ENCODE measurements at places on chromosomes 11 and 22.
A peak's percentile ranks its signal among the peaks of the same experiment; 100 is the strongest.

DNA sequence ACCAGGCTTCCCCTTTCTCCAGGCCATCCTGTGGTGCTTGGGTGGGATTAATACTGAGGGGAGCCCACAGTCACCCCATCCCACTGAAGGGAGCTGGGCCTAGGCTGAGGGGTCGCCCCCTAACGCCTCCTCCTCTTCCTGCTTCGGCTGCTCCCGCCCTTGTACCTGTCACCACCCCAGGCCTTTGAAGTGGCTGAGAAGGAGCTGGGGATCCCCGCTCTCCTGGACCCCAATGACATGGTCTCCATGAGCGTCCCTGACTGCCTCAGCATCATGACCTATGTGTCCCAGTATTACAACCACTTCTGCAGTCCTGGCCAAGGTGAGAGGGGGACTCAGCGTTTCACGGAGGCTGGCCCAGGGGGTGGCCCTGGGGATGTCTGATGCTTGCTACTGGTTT, 6.1 kb downstream of the MICALL1 start:
- DNase-seq: no peak

DNA sequence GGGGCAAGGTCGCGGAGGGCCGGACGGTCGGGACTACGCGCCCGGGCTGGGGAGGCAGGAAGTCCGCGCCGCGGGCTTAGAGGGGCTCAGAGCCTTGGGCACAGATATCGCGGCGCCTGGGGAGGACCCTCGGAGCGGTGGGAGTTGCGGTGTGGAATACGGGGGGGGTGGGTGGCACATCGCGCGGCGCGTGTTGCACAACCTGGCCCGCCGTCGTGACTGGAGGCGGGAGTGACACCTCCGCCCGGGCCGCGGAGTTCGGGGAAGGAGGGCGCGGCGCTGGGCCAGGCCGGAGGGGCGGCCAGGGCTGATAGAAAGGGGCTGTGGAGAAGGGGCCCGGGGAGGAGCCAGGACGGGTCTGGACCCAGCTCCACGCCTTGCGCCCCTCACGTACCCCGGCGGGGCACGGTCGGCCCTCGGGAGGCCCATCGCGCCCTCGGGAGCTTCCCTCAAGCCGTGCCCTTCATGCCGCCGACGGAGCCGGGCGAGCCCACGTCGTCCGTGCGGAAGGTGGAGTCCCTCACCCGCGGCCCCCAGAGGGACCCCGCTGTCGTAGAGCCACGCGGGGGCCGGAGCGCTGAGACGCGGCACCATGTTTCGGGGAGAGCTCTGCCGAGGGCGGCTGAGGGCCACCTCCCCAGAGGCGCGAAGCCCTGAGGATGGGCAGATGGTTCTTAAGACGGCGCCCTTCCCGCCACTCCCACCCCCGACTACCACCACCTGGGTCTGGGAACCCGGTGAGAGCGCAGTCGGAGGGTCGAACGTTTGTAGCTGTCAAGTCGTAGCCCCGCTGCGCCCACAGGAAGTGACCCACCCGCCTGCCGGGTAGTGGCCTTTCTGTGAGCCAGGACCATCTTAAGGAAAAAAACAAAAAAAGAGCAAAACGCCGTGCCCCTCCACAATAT, 729 bp downstream of the IL17RA start:
- no peak for DNase-seq

DNA sequence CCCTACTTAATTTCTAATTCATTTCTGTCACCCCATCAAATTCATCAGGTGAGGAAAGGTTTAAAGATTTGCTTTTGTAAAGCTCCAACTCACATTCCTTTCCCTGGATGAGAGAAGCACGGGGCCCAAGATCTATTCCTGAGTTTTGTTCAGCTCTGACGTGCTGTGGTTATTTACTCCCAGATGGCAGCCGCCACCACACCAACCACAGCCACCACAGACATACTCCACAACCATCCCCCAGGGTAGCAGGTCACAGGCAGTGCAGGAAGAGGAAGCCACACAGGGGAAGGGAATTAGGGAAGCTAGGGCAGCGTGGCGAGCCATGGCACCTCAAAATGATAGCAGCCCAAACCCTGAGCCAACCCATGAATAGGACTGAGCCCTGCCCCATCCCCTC, 63.5 kb upstream of the CSNK2A3 start:
- DNase-seq: no peak

DNA sequence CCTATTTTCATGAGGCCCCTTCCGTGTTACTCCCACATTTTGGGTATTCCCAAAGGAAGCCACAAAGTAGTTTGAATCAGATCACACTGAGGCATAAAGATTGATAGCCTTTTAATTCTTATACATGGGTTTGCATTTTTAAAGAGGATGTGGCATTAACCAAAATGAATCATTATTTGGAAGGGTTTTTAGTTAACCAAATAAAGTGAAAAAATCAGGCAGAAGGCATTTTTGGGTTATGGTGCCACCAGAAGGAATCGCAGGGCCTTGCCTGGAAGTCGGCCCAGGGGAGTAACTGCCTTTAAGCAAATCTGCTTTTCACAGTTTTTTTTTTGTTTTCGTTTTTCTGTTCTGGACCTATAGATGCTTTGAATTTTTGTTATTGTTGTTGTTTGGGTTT, 55.4 kb downstream of the HSD17B12 start:
- DNase-seq: no peak

GRCh38 chr11:124884869-124885479, 12.7 kb downstream of the ROBO4 start:
- DNase-seq: no peak

- no peak for DNase-seq
These were observed 45.2 kb downstream of the LRP5 start for GRCh38 chr11:68357568-68357967.

- DNase-seq: no peak
These were observed 98.0 kb upstream of the SOX6 start for GRCh38 chr11:16454289-16454863.

DNA sequence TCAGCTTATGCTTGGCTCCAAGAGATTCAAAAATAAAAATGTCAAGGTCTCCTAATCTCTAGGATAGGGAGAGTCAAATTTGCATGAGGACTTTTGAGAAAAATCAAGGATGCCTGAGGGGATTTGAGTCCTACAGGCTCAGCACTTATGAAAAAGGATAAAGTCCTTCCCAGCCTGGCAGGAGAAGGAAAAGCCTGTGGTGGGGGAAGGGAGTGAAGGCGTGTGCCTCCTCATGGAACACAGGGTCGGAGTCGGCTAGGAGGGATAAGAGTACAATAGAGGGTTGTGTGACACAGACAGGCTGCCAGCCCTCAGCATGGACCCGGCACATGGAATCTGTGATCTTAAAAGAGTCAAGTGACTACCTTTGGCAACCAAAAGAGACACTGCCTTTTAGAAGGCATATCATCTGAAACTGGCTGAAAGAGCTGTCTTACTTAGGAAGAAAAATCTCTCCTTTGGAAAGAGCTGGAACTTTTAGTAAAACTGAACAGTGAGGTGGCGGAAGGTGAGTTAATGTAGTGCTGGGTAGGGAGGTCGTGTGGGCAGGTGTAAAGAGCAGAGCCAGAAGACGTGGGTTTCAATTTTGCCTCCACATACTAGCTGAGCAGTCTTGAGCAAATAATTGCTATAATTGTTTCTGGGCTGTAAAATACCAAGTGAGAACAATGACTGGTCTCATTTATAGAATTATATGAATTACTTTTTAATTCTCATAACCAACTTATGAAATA, 58.8 kb upstream of the RDX start:
- DNase-seq: no peak

GRCh38 chr22:35663371-35663770, 15.1 kb downstream of the APOL6 start:
- DNase-seq: no peak

GRCh38 chr11:45087900-45088160, 58.6 kb upstream of the PRDM11 start:
- no peak for DNase-seq

GRCh38 chr11:67024410-67024809, 1.5 kb downstream of the SYT12 start:
- no peak for DNase-seq

DNA sequence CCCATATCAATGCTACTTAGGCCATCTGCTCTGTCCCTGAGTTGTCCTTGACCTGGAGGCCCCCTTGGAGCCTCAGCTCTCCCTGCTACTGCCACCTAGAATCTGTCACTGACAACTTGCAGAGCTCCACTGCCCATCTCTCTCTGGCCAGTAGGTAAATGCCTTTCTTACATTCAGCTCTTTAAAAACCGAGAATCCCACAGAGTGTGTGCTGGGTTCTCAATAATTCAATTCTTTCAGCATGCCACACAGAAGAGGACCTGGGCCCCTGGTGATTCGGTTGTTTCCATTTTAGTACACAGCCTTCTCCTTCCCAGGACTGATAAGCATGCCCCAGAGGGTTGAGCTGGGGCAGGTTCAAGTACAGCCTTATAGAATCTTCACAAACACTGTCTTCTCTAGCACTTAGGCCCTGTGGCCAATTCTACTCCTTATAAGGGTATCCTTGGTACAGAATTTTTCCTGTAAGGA, 22.0 kb upstream of the IPO7 start:
- DNase-seq: no peak

DNA sequence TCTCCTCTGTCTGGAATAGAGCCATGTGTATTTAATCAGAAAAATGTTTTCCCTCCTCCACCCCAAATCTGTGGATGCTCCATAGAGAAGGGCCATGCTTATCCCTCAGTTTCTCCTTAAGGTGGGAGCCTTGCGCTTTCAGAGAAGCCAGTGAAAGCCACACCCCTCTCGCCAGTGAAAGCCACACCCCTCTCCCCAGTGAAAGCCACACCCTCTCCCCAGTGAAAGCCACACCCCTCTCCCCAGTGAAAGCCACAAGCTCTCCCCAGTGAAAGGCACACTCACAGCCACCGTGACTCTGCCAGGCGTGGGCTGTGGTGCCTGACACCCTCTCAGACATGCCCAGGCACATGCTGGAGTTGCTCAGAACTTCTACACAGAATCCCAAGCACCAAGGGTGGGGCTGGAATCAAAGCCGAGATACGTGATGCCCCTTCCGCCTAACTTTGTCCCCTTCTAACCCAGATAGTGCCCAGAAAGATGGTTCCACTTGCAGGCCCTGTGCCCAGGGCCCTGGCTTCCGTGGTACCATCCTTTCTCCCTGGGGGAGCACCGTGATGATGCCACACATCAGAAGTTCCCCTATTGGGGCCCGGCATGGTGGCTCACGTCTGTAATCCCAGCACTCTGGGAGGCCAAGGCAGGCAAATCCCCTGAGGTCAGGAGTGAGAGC, 16.5 kb upstream of the PRR5 start:
- DNase-seq: peak; percentile 73

- no peak for DNase-seq
These were observed 452 bp upstream of the ATXN10 start for GRCh38 chr22:45670981-45671782.

DNA sequence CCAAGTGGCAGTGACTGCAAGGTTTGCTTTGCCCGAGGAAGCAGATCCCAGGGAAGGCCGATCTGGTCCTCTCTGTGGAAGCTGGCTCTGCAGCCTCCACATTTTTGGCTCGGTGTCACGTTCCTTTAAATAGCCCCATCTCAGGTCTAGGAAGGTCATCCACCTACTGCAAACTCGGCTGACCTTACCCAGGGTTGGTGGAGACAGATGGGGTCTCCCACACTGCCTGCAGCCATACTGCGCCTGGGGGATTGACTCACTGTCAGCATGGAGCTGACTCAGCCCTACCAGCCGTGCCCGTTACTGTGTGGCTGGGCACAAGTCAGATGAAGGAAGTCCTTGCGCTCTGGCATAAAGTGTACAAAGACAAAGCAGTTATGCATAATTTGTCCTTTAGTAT, 16.9 kb downstream of the CDPF1 start:
- no peak for DNase-seq

DNA sequence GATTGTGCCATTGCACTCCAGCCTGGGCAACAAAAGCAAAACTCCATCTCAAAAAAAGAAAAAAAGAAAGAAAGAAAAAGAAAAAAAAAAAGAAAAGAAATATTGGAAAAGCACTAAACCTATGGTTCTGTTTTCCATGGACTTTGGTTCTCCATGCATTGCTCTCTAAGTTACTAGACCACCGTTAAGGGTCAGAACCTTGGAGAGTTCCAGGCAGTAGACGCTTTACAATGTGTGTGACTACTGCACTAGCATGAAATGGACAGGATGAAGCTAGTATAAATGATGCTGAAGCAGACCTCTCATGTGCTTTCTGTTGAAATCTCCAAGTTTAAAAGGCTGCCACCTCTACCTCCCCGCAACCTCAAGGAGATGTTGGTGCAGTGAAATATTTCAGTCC, 63.5 kb downstream of the SIK2 start:
- DNase-seq: no peak

DNA sequence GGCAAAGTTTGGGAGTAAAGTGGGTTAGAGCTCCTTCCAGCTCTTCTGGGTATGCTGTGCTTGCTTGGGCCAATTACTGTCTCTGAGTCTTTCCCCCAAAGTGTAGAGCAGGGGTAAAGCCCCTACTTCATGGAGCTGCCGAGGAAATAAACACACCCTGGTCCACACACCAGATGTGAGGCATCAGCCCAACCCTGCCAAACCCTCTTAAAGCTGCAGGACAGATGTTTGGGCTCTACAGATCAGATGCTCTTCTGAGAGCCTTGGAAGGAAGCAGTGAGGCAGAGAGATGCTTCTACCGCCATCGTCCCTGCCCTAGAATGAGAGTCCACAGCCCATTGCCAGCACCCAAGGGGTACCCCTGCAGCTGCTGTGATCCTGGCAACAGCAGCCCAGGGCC, 64.7 kb downstream of the ELFN2 start:
- DNase-seq: no peak

- DNase-seq: peak; percentile 80
These were observed 28.1 kb downstream of the IGSF9B start for GRCh38 chr11:133928628-133929059.

- DNase-seq: no peak
These were observed 119.0 kb upstream of the TP53AIP1 start for GRCh38 chr11:129061492-129062230.

DNA sequence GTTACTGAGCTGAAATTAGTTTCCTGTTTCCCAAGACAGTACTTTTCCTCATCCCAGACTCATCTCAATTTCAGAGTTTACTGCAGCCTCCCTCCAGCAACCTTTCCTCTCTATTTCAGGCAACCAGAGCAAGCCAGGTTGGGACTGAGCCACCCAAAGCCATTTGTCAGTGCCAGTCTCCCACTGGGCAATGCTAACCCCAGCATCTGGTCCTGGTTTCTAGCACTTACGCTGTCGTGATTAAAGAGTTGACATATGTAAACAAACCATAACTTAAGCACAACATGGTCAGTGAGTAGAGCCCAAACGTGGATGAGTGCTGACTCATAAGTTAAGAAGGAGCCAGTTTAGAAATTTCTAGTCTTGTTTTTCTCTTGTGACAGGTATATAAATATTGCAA, 119.6 kb upstream of the BLID start:
- no peak for DNase-seq

- DNase-seq: no peak
These were observed 266.0 kb upstream of the SYN3 start for GRCh38 chr22:33324228-33324627.

DNA sequence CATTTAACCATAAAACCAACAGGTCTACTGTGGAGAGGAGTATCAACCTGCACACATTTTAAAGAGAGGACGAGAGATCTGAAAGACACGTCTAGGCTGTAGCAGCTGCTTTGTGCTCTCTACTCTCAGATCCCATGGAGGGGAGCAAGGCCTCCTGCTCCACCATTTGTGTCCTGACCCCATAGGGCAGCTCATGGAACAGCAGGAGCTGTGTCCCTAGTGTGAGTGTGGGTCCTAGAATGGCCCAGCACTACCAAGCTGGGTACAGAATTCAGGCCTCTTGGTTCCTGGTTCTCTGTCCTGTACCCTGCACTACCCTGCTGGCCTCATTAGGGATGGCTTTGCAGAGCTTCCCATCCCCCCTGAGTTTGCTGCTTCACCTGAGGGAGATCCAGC, 76.5 kb downstream of the DHCR7 start:
- DNase-seq: no peak
